ENCODE measurements at places on chromosomes 12 and 14.

DNA sequence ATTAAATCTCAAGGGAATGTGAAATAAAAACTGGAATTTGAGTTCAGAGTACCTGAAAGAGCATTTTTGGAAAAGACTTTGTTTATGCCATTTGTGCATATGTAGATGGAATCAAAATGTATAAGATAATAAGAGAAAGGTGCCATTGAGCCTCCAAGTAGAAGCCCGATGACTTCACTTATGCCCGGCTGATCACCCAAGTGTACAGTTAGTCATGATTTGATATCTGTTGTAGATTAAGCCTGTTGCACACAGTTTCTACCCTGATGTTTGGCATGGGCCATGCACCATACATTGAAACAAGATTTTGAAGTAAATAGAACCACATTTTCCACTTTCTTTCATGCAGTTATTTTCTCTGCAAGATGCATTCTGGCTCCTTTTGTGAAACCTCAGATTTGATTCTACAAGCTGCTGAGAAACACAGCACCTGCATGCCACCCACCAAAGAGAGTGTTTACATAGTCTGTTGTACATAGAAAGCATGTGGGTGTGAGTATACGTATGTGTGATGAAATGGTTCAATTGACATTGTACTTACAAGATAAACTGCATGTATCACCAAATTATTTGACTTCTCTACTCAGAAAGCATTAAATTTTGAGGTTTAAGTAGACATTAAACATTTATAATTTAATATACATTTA, 772.5 kb downstream of the DIO2 start:
- DNase-seq: no peak

DNA sequence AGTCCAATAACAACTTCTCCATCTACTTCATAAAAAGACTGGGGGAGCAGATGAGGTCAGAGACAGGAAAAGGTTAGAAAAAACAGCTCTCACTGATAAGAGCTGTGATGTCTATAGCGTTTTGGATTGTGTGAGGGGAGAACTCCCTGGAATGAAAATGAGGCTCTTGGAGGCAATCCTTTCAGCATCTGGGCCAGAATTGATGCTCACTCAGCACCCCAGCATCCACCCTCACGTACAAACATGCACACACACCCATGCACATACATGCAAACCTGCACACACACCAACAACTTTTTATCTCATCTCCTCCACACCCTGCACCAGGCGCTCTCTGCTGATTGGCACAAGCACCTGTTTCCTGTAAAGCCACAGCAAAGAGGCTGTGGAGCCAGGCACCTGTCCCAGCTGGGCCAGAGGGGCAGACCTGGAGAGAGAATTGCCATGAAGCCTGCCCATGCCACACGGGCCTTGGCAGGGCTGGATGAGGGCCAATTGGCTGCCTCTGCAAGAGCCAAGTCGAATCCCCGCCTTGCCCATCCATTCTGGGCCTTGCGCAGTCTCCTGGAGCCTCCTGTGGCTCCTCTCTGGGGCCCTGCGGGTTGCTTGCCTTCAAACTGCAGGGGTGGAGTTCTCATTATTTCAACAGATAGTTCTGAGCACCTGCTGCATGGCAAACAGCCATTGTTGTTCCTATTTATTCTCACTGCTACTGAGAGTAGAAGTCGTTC, 53.1 kb downstream of the SYNE3 start:
- DNase-seq: no peak

GRCh38 chr14:101845496-101845895, 84.0 kb downstream of the PPP2R5C start:
- no peak for DNase-seq

DNA sequence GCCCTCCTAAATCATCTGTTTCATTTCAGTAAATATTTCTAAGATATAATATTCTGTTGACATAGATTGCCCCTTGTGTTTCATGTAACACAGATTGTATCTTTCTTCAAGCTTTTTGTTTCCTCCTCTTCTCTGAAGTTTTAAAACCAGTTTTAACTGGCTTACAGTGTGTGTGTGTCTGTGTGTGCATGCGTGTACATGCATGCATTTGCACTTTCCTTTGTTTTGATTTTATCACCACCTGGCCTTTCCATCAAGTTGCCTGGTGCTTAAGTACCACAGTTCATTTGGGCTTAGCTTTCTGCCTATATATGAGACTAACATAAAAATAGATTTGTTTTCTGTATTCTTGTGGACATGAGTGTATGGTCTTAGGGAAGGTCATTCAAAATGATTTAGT, 31.9 kb downstream of the ETNK1 start:
- DNase-seq: no peak

DNA sequence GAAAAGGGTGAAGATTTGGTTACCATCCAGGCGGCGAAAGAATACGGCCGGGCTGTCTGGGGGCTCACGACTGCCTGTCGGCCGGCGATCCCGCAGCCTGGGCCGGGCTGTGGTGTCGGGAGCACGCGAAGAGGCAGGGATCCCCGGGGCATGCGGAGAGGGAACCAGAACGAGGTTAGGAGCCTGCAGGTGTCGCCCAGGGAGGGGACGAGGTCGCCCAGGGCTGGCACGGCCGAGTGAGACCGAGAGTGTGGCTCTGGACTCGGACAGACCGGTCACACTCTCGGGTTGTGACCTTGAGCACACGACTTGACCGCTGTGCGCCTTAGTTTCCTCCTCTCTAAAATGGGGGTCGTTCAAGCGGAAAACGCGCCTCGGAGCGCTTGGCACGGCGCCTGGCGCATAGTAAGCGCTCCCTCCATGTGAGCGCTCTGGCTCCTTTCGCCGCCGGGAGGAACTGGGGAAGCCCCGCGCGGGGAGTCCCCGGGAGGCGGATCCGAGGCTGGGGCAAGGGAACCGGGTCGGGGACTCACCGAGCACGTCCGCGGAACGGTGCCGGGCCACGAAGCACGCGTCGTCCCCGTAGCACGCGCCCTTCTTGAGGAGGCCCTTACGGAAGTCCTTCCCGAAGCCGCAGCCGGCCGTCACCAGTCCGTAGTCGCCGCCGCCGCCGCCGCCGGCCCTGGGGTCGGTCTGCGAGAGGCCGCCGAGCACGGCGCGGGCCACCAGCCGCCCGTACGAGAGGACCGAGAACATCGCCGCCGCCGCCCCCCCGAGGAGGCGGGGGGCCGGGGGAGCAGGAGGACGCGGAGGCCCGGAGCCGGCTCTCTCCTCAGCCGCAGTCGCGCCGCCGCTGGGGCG, 612 bp downstream of the PPTC7 start:
- peak; percentile 53 for DNase-seq

DNA sequence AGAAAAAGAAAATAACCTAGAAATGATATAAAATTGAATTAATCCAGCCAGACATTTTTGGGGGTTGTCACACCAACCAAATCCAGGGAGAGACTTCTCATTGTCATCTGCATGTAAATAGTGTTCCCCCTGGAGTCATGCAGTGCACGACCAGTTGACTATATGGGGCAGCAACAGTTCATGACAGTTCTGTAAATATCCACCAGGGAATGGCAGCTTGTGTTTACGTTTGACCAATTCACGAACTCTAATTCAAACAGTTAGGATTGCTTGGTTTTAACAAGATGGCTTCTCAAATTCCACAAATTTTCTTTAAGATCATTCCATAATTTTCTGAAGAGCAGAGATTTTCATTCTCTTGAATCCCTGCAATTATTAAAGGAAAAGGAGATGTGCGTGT, 43.4 kb upstream of the DUSP6 start:
- no peak for DNase-seq

DNA sequence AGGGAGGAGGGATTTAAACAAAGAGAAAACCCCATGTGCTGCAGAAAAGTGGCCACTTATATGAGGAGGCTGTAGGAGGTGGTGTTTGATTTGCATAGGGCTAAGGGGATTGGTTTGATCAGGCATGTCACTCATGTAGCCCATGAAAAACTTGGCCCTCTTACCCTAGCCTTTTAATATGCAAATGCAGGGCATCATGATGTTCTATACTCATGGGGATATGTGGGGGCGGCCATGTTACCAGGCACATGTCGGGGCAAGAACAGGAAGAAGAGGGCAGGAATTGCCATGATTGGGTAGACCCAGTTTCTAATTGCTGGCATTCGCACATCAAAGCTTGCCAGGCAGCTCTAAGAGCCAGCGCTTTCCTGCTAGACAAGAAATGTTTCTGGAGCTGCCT, 28.8 kb downstream of the KLRK1 start:
- DNase-seq: no peak

- DNase-seq: no peak
Observed at GRCh38 chr14:68981539-68981976, 2.5 kb upstream of the ACTN1 start.

- no peak for DNase-seq
Observed at GRCh38 chr12:101875162-101875561, 2.2 kb upstream of the DRAM1 start.

DNA sequence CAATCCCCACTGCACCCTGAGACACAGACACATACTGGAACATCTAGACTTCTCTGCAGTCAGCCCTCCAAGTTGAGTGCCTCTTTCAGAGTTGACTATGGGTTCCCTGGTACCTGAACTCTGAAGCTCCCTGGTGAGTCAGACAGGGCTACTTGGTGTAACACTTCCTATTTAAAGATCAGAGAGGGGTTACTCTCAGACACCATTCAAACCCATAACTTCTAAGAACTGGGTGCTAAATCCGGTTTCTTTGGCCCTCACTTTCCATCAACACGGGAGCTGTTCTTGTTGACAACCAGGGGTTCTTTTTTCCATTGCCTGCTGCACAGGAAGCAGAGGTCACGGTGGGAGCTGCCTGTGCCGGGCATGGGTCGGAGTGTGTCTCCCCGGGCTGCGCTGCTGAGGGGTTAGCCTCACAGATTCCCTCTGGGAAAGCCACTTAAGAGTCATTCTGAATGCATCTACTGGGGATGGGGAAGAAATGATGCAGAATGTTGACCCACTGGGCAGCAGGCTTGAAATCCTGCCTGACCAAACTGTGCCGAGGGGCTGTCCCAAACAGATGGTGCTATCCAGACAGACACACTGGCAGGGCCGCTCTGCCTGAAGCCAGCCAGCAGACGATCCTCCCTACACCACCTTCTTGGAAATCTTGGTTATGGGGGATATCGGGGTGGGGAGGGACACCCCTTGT, 74.1 kb downstream of the PITPNM2 start:
- DNase-seq: no peak

DNA sequence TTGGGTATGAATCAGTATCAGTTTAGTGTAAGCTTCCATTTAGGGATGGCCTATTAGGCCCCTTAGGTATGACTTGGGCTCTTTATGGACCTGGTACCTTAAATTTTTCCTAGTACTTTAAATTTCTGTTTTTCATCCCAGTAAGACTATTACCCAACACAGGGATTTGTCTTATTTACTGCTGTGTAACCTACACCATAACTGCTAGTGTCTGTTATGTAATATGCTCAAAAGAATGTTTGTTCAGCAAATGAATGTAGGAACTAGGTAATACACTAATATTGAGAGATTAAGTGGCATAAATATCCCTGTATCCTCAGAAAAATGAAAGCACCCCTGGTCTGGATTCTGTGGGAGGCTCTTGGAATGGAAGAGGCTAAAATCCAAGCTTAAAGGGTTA, 63.7 kb upstream of the YARS2 start:
- DNase-seq: no peak

GRCh38 chr12:120844768-120845449, 59.2 kb downstream of the SPPL3 start:
- no peak for DNase-seq

DNA sequence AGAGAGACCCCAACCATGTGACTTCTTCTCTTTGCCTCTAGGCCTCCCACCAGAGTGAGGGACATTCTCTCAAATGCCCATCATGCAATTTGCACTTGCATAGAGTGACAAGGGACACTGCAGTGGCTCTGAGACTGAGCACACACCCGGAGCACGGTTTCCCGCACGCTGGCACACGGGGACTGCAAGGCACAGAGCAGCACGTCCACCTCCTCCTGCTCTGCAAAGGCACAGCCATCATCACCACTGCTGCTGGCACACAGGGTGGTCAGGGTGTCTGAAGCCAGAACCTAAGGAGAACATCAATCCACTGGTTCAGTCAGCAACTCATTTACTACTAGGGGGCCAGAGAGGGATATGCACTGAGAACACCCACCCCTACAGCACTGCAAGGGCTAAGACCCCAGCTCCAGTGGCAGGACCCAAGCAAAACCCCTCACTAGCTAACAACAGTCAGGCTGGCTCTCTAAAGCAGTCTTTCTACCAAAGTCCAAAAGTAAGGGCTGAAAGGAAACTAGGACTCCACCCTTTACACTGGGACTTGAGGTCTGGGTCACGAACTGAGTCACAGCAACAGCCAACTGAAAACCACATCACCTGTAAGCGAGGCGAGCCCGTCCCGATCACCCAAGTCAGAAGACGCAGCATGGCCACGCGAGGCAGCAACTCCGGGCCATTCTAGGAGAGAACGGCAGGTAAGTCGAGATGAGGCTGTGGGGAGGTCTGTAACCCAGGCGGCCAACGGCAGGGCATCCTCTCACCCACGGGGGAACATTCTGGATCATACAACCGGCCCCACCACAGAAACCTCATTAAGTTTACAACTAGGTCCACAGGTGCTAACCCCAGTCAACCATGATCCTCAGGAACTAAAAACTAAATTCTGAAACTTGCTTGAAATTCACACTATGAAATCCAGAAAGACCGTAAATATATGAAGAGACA, 37.9 kb downstream of the GCN1 start:
- DNase-seq: no peak

GRCh38 chr12:101685092-101685491, 12.3 kb upstream of the CHPT1 start:
- no peak for DNase-seq

GRCh38 chr12:45660330-45660729, 69.2 kb upstream of the ARID2 start:
- no peak for DNase-seq

GRCh38 chr14:95664066-95664465, 22.2 kb upstream of the TCL1B start:
- no peak for DNase-seq

GRCh38 chr12:5969974-5970690, 25.1 kb upstream of the ANO2 start:
- DNase-seq: no peak

- no peak for DNase-seq
Observed at GRCh38 chr12:13851828-13852227, 129.6 kb downstream of the GRIN2B start.

DNA sequence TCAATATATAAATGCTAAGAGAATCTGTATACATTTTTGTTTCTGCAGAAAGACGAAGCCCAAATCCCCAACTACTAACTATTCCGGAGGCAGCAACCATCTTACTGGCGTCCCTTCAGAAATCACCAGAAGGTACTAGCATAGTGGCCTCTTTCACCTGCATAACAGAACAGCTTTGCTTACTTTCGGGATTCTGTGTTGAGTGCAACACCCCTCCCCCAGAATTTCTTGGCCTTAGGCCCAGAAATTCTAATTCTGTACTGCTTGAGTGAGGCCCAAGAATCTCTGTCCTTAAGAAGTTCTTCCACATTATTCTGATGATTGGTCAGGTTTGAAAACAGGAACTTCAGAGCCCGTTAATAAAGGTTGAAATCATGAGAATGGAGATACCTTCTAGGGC, 2.9 kb downstream of the SPX start:
- DNase-seq: no peak

- no peak for DNase-seq
Observed at GRCh38 chr12:40701756-40702155, 9.5 kb downstream of the CNTN1 start.

DNA sequence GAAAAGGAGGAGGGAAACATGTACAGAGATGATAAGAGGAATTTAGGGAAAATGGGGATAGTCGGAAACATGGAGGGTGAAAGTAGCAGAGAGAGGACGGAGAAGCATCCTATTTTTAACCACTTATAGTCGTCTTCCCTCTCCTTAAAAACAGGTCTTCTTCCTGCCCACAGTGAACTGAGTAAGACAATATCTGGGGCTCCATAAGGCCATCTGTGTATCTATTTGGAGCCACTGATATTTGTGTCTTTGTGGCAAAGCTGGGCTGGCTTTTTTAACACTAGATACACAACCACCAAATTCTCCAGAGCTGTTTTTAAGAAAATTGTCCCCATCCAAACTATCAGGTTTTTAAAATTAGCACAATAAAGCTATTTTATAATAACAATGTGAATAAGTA, 109.5 kb upstream of the RAP1B start:
- no peak for DNase-seq

Data from Caco-2 (cell line).